ENCODE measurements at places on chromosomes 7 and 10.

GRCh38 chr7:106371629-106372028 is 86.8 kb upstream of the NAMPT start:
- DNase-seq: no peak

GRCh38 chr7:100837099-100837836 is 9.9 kb upstream of the EPHB4 start:
- DNase-seq: peak; percentile 45

GRCh38 chr7:123748171-123748733 is 551 bp downstream of the WASL start:
- no peak for DNase-seq

- no peak for DNase-seq
Measured at GRCh38 chr7:110595694-110596093, 495.2 kb upstream of the LRRN3 start.

GRCh38 chr10:59303018-59303417 is 59.3 kb downstream of the FAM13C start:
- DNase-seq: no peak

GRCh38 chr10:60424971-60425370 is 35.3 kb upstream of the ANK3 start:
- DNase-seq: no peak

DNA sequence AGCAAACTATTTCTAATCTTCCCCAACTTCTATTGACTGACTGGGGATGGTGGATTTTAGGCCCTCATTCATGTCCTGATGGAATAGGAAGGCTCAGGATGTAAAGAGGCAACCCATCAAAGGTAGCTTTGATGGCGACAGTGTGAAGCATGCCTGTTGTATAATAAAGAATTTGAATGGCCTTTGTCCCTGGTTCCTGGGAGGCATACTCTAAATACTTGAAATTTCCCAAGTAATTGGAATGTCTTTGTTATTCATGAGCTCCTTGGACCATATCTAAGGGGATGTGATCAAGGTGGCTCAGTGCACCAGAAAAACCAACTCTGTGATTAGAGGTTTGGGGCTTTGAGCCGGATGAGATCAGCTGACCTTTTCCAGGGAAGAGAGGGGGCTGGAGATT is 264.5 kb upstream of the NEBL start:
- no peak for DNase-seq

DNA sequence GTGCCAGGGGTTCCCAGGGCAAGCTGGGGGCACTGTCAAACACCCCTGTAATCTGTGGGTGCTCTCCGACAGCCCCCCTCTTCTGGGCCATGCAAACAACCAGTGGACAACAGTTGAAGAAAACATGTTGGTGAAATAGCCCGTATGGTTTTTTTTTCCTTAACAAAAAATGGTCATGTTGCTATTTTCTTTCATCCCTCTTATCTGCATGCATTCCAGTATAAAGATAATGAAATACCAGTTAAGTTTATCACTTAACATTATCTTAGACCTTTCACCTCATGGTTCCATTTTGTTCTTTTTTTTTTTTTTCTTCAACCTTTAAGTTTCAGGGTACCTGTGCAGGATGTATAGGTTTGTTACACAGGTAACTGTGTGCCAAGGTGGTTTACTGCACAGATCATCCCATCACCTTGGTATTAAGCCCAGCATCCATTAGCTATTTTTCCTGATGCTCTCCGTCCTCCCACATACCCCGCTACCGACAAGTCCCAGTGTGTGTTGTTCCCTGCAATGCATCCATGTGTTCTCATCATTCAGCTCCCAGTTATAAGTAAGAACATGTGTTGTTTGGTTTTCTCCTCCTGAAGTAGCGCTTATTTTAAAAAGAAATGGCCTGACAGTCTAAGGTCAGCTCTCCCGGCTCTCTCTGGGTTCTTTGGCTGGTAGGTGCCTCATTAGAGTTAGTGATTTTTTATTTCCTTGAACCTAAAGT is 110.1 kb downstream of the NRP1 start:
- DNase-seq: no peak

DNA sequence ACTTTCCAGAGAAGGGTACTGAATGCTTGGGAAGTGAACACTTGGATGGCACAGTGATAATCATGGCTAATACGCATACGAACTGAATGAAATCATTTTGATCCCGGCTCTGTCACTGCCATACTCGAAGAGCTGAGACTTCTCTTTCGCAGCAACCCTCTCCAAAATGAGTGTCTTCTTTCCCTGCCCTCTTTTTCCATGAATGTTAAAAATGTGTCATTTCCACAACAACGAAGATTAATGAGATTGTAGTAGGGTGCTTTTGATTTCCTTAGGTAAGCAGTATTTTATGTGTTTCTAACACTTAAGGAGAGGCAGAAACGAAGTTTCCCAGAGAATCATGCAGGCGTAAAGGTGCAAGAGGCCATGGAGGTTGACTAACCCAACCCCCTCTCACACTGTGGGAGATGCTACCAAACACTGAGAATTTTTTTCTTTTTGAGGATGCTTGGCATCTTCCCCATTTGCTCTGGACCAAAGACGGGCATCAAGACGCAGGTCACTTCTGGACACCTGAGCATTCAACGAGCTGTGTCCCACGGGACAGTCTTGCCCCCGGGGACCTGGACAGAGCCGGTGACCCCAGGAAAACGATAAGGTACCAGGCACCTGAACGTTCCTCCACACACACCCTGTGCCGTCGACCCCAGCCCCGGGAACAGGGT is 823 bp downstream of the COPG2 start:
- DNase-seq: no peak

DNA sequence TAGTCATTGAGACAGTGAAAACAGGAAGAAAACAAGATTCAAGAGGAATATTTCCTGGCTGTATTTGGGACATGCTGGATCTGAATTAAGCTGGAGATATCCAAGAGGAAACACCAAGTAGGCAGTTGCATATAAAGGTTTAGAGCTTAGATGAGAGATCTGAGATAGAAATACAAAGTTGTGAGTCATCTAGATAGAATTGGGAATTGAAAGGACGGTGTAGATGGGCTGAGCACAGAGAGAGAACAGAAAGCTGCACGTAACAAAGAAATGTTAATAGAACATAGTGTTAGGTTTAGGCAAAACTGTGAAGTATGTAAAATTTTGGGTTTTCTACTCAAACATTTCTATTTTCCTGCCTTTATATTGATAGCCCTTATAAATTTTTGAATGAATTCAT is 218.5 kb upstream of the TMEM196 start:
- DNase-seq: no peak

DNA sequence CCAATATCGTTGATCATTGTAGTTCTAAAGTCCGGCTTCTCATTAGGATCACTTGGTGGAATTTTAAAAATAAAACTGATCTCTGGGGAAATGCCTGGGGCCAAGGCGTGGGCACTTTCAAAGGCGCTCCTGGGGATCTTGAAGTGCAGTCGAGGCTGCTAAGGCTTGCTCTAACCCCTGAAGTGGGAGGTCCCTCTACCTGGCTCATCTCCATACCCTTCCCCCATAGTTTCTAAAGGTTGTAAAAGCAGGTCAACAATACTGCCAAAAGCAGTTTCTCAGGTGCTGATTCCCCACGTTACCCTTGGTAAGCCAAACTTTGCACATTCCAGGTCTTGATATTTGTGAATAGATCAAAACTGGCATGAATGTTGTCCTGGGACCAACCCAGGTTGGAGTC is 79.0 kb upstream of the SP8 start:
- no peak for DNase-seq

GRCh38 chr10:132551808-132552130 is 14.2 kb downstream of the INPP5A start:
- no peak for DNase-seq

- DNase-seq: no peak
Measured at GRCh38 chr7:92964141-92964540, 127.8 kb upstream of the CDK6 start.

GRCh38 chr7:147711447-147711846 is 879.1 kb upstream of the C7orf33 start:
- DNase-seq: no peak

DNA sequence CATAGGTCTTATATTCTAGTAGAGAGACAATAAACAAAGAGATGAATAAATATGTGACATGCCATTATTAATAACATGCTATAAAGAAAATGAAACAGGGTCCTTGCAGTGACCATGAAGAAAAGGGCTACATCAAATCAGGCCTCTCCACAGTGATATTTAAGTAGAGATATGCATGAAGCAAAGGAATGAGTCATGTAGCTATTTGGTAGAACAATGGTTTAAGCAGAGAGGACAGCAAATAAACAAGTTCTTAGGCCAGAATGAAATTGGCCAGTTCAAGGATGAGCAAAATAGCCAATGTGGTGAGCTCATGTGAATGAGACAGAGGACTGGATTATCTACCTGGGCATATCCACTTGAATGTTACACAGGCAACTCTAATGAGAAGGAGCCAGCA is 172.2 kb upstream of the FERD3L start:
- DNase-seq: no peak

DNA sequence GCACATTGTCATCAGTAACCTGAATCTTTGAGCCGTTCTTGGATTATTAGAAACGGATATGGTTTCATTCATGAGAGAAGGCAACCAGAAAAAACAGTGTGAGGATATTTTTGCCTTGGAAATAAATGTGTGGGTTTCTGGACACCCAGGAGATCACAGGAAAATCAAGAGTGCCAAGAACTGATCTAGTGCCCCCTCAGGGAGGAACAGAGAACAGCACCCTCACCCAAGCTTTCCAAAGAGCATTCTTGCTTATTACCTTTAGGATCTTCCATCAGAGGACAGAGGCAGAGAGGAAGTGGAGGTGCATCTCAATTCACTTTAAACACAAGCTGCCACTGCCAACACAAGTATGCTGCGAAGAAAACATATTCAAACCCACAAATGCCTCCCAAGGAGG is 851.5 kb upstream of the COBL start:
- DNase-seq: no peak

GRCh38 chr10:51733057-51733456 is 33.7 kb upstream of the CSTF2T start:
- no peak for DNase-seq

DNA sequence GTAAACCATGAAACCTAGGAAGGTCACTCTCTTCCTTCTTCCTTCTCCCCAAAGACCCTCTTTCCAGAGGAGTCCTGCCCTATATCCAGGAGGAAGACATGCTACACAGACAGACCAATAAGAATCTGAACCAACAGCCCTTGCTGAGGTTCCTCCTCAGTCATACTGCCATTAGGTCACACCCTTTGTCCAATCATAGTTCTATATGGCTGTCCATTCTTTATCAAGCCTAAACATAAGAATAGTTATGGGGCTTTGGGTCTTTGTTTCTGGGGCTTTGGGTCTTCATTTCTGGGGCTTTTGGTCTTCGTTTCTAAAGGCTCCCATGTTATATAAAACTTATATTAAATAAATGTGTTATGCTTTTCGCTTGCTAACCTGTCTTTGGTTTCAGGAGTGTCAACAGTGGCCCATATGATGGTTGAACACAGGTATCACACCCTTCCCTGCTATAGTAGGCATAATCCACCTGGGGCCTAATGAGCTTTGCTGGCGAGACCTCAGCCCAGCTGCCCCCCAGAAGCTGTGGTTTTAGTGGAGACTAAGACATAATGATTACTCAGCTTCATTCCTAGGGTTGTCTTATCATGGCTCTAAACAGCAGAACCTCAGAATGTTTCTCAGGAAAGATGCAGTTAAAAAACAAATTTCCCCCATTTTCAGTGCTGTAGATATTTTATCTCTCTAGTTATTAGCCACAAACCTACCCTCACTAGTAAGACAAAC is 91.6 kb downstream of the ELMO1 start:
- no peak for DNase-seq

DNA sequence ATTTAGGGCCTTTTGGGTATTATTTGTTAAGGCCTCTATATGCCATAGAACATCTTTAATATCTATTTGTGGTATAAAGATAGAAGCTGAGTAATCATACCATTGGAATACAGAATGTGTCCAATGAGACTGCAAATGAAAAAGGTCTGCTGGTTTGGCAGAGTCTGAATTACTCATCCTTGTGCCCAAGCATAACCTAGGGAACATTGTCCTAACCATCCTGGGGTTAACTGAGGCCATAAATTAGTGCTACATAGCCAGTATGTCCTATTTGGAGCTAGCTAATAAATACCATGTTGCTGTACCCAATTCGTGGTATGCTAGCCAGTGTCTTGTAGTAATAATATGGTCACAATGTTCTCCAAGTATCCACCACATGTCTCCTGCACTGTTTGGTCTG is 117.1 kb downstream of the ANKRD26 start:
- no peak for DNase-seq

DNA sequence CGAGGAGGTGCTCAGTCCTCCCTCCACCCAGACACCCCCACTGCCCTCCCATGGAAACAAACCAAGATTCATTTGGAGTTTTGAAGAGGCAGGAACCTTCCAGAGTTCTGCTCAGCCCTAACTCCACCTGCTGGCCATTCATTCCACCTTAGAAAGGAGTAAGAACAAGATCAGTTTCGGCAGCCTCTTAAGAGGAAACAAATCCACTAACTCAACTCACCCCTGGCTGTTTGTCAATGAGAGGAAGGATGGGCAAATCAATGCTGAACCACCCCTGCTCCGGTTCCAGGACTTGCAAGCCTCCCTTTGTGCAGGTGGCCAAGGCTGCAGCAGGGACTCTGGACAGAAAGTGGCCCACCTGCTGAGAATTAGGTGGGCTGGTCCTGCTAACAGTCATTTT is 26.2 kb downstream of the CCDC3 start:
- no peak for DNase-seq

DNA sequence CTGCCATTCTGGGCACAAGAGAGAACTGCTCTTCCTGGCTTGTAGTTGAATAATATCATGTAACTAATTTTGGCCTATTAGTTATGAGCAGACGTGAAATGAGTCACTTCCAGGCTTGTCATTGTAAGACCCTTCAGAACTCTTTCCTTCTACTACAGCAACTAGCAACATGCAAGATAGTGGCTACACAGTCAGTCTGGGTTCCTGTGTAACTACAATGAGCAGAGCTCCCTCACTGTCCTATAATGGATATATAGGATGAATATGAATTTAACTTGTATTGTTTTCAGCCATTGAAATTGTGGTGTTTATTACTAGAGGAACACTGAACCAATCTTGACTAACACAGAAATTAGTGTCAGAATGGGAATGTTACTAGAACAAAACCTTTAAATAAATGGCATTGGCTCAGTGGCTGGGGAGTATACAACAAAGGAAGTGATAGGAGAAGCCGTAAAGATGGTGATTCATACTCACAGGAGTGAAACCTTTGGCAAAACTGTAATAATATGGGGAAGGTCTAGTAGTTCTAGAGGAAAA is 2.9 kb upstream of the MTPN start:
- no peak for DNase-seq

GRCh38 chr7:26365077-26365900 is 73.6 kb downstream of the SNX10 start:
- DNase-seq: peak; percentile 80

GRCh38 chr10:125142946-125143345 is 17.4 kb downstream of the CTBP2 start:
- DNase-seq: no peak

Data from GM12864 (cell line).